Right atrium auricular region (tissue), 2 donors: ENCODE measurements at places on chromosomes 5 and 9. TPM values are rescaled to one million over a fixed set of nuclear protein-coding genes. Genes with fewer than 3 reads are reported as not detected.
A peak's percentile ranks its signal among the peaks of the same experiment; 100 is the strongest.

GRCh38 chr9:101027236-101027635, 1.3 kb upstream of the PLPPR1 start:
- peaks cover 17% of the 10 kb centered on the region for H3K4me1 ChIP-seq
- H3K27me3 ChIP-seq = no peaks in the 10 kb centered on the region
- H3K36me3 ChIP-seq = no peaks in the 10 kb centered on the region
- H3K27ac ChIP-seq = no peak overlapping the region
- DNase-seq = no peak

GRCh38 chr5:158816011-158816696, 283.6 kb downstream of the EBF1 start:
- H3K36me3 ChIP-seq = no peaks in the 10 kb centered on the region
- no peaks in the 10 kb centered on the region for H3K27me3 ChIP-seq
- no peak overlapping the region for H3K27ac ChIP-seq
- H3K4me1 ChIP-seq = no peaks in the 10 kb centered on the region
- no peak for DNase-seq

GRCh38 chr9:8724284-8725018, 924.9 kb upstream of the DMAC1 start:
- H3K4me1 ChIP-seq = no peaks in the 10 kb centered on the region
- H3K4me3 ChIP-seq = no peak overlapping the region
- DNase-seq = no peak
- no peak overlapping the region for H3K27ac ChIP-seq
- H3K27me3 ChIP-seq = no peaks in the 10 kb centered on the region

GRCh38 chr5:123976379-123977033, 464.5 kb downstream of the CSNK1G3 start:
- H3K36me3 ChIP-seq = no peaks in the 10 kb centered on the region
- no peaks in the 10 kb centered on the region for H3K4me1 ChIP-seq
- no peak overlapping the region for H3K27ac ChIP-seq
- no peak for DNase-seq

Gene GLRA1
- not detected for total RNA-seq

DNA sequence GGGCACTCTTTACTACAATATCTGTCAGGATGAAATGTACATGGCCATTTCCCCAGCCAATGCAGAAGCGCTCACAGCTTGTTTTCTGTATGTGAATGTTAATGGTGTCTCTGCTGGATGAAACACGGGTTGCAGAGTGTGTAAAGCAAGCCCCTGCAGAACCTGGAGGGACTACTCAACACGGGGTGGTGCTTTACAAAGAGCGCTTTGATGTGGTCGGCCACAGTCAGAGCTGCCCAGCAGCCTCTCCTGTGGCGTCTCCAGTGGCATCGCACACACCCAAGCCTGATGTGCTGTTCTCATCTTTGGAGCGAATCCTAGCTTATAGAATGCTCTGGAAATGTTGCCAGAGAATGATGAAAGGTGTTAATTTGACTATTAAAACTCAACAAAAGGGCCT, 162.7 kb upstream of the NFIL3 start:
- H3K27me3 ChIP-seq = no peaks in the 10 kb centered on the region
- no peaks in the 10 kb centered on the region for H3K36me3 ChIP-seq

GRCh38 chr5:77637998-77638762, at the start of gene OTP:
Gene OTP, minus strand, starts transcription at chr5:77638713. Its CDS starts 164 bp downstream, at chr5:77638549.
- DNase-seq = no peak
- no peak within 1 kb of the TSS for H3K27ac ChIP-seq
- peaks cover 81% of the 10 kb centered on the region for H3K27me3 ChIP-seq
- no peaks in the 10 kb centered on the region for H3K36me3 ChIP-seq
- H3K4me3 ChIP-seq = no peak within 1 kb of the TSS
- peaks cover 38% of the 10 kb centered on the region for H3K4me1 ChIP-seq

- no peak for DNase-seq
- H3K27me3 ChIP-seq = no peaks in the 10 kb centered on the region
- no peaks in the 10 kb centered on the region for H3K4me1 ChIP-seq
- no peak overlapping the region for H3K27ac ChIP-seq
- H3K4me3 ChIP-seq = no peak overlapping the region
Measured at GRCh38 chr9:80922544-80922943, 766.8 kb downstream of the TLE1 start.

- H3K27me3 ChIP-seq = no peaks in the 10 kb centered on the region
- no peaks in the 10 kb centered on the region for H3K36me3 ChIP-seq
- no peak overlapping the region for H3K4me3 ChIP-seq
- H3K4me1 ChIP-seq = peaks cover 34% of the 10 kb centered on the region
Measured at GRCh38 chr9:134787601-134788531, 92.7 kb upstream of the FCN2 start.

Gene GABRA6
- not detected for total RNA-seq

Gene SNCAIP
- 8.1 TPM for total RNA-seq

DNA sequence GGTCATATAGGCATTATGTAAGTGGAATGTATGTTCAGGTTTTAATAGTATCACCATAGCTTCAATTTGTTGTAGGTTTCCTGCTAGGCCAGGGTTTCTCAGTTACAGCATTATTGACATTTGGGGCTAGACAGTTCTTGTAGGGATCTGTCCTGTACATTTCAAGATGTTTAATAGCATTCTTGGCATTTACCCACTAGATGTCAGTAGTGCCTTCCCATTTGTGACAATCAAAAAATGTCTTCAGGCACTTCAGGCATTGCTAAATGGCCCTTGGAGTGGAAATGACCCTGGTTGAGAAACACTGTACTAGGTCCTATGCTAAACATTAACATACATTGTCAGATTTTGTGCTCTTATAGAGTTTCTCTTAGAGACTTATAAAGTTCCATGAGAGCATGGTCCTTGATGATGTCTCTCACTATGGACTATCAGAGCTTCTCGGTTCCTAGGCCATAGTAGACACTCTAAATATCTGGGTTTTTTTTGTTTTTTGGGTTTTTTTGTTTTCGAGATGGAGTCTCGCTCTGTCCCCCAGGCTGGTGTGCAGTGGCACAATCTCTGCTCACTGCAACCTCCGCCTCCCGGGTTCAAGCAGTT, 1.4 kb downstream of the KIF20A start:
- H3K36me3 ChIP-seq = peaks cover 9% of the 10 kb centered on the region
- DNase-seq = no peak
- no peak overlapping the region for H3K27ac ChIP-seq
- H3K4me1 ChIP-seq = peaks cover 19% of the 10 kb centered on the region
- H3K27me3 ChIP-seq = no peaks in the 10 kb centered on the region

DNA sequence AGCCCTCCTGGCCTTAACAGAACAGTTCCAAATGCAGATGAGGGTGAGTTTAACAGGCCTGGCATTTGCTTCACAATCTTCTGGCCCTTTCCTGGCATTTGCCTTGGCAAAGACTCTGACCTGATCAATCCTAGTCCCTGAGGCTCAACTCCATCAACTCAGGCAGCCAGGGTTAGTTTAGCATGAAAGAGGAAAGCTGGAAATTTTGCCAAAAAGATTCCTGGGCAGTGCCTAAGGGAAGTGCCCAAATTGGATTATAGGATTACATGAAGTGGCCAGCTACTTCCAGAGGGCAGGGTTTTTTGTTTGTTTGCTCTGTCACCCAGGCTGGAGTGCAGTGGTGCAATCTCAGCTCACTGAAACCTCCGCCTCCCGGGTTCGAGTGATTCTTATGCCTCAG, 36.8 kb downstream of the PCDHAC2 start:
- H3K4me3 ChIP-seq = no peak overlapping the region
- peaks cover 7% of the 10 kb centered on the region for H3K4me1 ChIP-seq
- peaks cover 3% of the 10 kb centered on the region for H3K27me3 ChIP-seq
- no peak overlapping the region for H3K27ac ChIP-seq
- DNase-seq = no peak

- peak overlapping the region; percentile 94 for H3K27ac ChIP-seq
- no peak overlapping the region for H3K4me3 ChIP-seq
- H3K36me3 ChIP-seq = no peaks in the 10 kb centered on the region
- no peak for DNase-seq
Measured at GRCh38 chr9:127970401-127971313, 10.1 kb downstream of the EEIG1 start.

- peaks cover 5% of the 10 kb centered on the region for H3K4me1 ChIP-seq
- no peak overlapping the region for H3K4me3 ChIP-seq
- no peak overlapping the region for H3K27ac ChIP-seq
- no peaks in the 10 kb centered on the region for H3K27me3 ChIP-seq
Measured at GRCh38 chr5:64502196-64502595, 3.6 kb upstream of the RGS7BP start.

Gene ARHGEF28
- total RNA-seq = 2.9 TPM

Gene PTGS1
- 46.0 TPM for total RNA-seq

- H3K4me3 ChIP-seq = peak overlapping the region; percentile 85
- peak; percentile 67 for DNase-seq
- H3K36me3 ChIP-seq = peaks cover 6% of the 10 kb centered on the region
- H3K27me3 ChIP-seq = no peaks in the 10 kb centered on the region
Measured at GRCh38 chr5:41925555-41925951, 472 bp downstream of the FBXO4 start.

DNA sequence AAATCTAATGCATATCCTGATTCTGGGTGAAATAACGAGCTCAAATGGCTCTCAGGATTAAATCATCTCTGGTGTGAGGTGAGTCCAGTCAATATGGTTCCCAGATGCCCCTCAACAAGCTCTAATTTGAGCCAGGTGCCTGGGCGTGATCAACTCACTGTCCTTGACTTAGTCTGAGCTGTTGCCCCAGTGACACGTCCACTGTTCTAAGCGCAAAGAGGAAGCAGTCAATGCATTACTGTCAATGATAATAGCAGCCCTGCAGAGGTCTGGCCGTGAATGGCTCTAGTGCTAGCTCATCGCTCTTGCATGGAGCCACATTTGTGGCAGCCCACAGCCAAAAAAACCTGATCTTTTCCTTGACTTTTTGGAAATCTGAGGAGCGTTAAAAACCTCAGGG, 128.6 kb upstream of the EFNA5 start:
- H3K4me1 ChIP-seq = no peaks in the 10 kb centered on the region
- no peaks in the 10 kb centered on the region for H3K27me3 ChIP-seq
- DNase-seq = no peak
- H3K27ac ChIP-seq = no peak overlapping the region
- no peaks in the 10 kb centered on the region for H3K36me3 ChIP-seq

Gene SPINK7
- total RNA-seq = not detected

Gene KCNIP1
- not detected for total RNA-seq

DNA sequence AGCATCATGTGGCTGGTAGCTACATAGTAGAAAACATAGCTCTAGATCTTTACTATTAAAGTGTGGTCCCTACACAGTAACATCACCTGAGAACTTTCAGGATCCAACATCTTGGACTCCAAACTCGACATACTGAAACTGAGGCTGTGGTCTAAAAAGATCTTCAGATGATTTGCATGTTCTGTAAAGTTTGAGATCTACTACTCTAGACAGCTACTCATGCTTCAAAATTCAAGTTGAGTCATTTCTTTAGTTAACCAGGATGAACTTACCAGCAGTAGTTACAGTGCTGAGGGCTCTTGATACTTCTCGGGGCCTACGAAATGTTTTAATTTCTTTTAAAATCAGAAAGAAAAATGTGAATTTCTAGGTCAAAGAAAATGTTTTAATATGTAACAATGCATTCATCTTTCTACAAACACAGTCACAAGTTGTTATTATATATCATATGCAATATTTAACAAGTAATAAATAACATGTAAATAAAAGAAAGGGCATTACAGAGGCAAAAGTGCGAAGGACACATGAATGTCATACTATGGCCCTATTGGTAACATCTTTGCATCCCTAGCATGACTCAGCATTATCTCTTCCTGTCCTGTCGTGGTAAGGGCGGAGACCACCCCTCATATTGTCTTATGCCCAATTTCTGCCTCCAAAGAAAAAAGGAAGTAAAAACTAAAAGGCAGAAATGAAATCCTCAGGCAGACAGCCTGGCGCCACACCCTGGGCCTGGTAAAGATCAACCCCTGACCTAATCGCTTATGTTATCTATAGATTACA, 563.9 kb upstream of the TLE4 start:
- no peaks in the 10 kb centered on the region for H3K27me3 ChIP-seq
- no peak for DNase-seq
- no peak overlapping the region for H3K27ac ChIP-seq
- no peaks in the 10 kb centered on the region for H3K4me1 ChIP-seq

GRCh38 chr5:74621492-74621891, 19.0 kb downstream of the ENC1 start:
- H3K36me3 ChIP-seq = no peaks in the 10 kb centered on the region
- no peak overlapping the region for H3K27ac ChIP-seq
- no peaks in the 10 kb centered on the region for H3K27me3 ChIP-seq
- H3K4me1 ChIP-seq = no peaks in the 10 kb centered on the region

Gene SHISAL2B
- not detected for total RNA-seq

DNA sequence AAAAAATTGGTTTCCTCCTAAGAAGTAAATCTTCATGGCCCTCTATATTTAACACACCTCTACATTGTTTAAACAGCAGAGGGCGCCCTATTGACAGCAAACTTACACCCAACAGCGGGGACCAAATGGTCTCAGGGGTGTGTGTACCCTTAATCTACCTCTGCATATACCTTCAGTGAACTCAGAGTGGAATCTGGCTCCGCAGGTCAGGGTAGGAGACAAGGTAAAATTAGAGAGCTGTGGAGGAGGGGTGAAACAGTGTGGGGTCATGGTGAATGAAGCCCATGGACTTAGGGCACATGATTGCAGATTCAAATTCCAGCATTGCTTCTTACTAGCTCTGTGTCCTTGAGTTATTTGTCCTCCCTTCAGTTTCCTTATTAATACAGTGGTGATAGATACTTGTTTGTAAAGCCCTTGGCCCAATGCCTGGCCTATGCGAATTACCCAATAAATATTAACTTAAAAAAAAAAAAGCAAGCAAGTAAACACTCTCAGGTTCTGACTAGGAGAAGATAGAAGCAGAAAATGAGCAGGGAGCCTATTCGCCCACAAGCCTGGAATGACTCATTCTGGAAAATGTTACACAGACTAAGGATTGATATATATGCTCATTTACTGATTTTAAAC, 122.9 kb downstream of the CAVIN4 start:
- no peak overlapping the region for H3K4me3 ChIP-seq
- no peak for DNase-seq
- H3K36me3 ChIP-seq = no peaks in the 10 kb centered on the region
- H3K27me3 ChIP-seq = no peaks in the 10 kb centered on the region

Gene C5orf52
- not detected for total RNA-seq

GRCh38 chr5:103260951-103261350, 2.4 kb downstream of the MACIR start:
- H3K27me3 ChIP-seq = no peaks in the 10 kb centered on the region
- H3K36me3 ChIP-seq = no peaks in the 10 kb centered on the region
- no peak overlapping the region for H3K27ac ChIP-seq
- peaks cover 35% of the 10 kb centered on the region for H3K4me1 ChIP-seq
- DNase-seq = no peak
- H3K4me3 ChIP-seq = no peak overlapping the region

Gene DMRT3
- not detected for total RNA-seq

Gene PAIP2
- total RNA-seq = 156 TPM

DNA sequence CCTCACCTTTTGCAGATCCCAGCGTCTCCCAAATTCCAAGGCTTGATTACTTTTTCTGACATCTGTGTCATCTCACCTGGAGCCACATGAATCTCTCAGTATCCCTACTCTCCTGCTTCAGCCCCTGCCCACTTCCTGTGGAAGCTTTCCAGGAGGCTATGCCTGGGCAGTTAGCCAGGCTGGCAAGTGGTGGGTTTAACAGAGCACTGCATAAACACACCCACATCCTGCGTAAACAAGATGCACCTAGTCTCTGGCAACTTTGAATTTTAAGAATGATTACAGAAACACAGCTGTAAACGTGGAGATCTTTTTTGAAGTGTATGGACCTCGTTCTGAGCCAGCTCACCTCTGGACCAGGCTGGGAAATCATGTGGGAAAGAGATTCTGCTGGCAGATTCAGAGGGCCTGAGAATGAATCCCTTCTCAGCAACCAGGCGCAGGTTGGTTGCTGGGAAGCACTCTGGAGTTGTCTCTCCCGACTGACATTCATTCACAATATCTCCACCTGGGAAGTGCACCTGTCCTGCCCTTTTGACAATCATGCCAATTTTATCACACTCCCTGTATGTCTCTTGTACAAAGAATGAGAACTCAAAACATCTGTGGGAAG, 55.7 kb upstream of the FANCC start:
- no peak for DNase-seq
- no peaks in the 10 kb centered on the region for H3K27me3 ChIP-seq
- H3K27ac ChIP-seq = no peak overlapping the region
- no peaks in the 10 kb centered on the region for H3K36me3 ChIP-seq
- no peak overlapping the region for H3K4me3 ChIP-seq
